ENCODE measurements at places on chromosomes 3 and 15.
A peak's percentile ranks its signal among the peaks of the same experiment; 100 is the strongest.

DNA sequence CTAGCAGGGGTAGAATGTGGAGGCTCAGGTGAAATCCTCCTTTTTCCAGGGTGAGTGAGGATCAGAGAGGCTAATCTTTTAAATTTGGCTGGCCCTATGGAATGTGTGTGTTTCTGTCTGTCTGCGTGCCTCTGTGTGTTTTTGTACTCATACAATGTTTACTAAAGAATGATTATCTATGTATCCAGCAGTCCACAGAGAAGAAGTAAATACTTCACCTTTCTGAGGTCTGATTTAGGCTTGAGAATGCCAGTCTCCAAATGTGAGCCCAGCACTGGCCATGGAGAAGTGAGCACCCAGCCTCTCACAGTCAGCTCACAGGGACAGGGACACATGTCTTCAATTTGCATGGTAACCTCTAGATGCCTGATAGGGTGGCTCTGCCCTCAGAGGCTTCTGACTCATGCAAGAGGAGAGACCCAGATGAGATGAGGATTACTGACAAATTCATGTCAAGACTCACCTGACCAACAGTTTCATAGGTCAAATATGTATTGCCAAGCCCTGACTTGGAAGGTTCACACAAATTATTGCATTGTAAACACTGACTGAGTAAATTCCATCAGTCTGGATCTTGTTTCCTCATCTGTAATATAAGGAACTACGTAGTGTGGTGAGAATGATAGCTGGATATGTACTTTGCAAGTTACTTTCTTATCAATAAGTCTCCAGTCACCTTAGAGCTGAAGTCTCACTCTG lies 31.0 kb downstream of the ENTPD3 start:
- DNase-seq = no peak

DNA sequence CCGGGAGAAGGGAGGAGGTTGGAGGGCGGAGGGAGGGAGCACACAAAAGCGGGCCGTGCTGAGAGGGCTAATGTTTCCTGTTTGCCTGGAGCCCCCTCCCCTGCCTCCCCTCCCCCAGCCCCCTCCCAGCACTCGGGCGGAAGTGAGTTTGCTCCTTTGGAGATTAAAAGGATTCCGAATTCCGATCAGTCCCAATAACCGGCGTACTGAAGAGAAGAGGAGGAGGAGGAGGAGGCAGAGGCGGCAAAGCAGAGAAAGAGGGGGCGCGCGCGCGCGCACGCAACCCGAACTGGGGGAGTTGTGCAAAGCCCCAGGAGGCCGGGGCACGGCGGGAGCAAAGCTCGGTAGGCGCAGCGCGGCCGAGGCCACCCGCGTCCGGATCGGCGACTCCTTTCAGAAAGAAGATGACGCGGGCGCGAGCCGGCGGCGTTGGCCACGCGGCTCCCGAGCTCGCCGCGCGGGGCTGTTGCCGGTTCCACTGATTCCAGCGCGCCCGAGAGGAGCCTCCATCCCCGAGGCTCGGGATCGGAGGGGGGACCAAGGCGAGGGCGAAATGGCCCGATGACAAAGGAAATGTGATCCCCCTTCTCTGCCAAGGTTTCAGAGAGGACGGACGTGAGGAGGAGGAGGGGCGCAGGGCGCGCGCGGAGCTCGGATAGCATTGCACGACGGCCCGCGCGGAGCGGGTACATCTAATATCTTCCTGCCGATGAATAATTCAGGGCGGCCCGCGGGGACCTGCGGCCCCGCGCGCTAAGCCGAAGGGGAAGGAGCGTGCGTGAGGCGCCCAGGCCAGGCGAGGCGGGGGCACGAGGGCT lies 1.1 kb upstream of the TRIM71 start:
- DNase-seq = no peak

DNA sequence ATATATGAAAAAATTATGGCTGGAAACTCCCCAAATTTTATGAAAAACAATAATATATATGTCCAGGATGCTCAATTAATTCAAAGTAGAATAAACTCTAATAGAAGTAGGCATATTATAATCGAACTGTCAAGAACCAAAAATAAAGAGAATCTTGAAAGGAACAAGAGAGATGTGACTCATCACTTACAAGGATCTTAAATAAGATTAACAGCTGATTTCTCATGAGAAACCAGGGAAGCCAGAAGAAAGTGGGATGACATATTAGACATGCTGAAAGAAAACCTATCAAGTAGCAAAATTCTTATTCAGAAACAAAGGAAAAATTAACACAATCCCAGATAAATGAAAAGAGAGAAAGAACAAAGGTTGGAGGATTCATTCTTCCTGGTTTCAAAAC lies 66.8 kb downstream of the FAIM start:
- no peak for DNase-seq

DNA sequence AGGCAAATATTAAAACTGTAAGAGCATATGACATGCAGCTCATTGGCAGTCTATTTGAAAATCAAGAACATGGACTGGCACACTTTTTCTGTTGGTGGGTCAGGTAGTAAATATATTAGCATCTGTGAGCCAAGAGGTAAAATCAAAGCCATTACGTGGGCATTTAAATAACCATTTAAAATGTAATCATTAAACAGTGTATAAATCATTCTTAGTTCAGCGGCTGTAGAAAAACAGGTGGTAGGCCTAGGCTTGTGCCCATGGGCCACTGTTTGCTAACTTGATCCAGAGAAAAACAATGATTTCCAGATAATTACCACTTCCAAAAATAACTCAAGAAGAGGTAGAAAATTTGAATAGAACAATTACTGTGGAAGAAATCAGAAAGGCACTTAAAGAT lies 105.1 kb downstream of the CHST2 start:
- DNase-seq = no peak

- DNase-seq = no peak
Observed at GRCh38 chr3:195186041-195186709, 84.8 kb downstream of the XXYLT1 start.

DNA sequence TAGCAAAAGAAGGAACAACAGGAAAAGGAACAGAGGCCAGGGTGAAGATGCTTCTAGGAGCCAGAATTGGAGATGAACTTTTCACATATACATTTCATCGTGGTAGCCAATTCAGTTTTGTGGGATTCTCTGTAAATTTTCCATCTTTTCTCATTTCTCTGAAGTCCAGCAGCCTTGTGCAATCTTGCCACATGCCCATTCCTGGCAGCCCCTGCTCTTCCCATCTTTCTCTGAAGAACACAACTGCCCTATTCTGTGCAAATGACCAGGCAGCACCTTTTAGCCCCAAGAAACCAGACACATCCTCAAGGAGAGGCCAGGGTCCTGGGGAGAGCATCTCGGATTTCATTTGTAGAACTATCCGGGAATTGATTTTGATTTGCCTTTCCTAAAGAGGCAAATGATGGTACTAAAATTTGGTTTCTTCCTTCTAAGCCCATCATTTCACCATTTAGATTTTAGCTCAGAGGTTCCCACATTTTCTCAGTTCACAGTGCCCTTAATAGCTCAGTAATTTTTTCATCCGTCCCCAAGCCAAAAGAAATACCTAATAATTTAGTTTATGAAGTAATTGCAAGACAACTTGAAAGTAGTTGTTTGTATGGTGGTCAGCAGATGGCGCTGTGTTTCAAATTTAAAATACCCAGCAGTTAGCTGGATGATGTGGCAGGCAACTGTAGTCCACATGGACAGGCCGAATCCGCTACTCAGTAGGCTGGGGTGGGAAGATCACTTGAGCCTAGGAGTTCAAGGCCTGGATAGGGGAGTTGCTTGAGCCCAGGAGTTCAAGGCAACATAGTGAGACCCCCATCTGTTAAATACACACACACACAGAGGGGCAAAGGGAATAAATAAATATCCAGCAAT lies 61.3 kb upstream of the ACKR4 start:
- peak; percentile 56 for DNase-seq

- no peak for DNase-seq
Observed at GRCh38 chr15:67024998-67025368, 40.4 kb upstream of the SMAD3 start.

DNA sequence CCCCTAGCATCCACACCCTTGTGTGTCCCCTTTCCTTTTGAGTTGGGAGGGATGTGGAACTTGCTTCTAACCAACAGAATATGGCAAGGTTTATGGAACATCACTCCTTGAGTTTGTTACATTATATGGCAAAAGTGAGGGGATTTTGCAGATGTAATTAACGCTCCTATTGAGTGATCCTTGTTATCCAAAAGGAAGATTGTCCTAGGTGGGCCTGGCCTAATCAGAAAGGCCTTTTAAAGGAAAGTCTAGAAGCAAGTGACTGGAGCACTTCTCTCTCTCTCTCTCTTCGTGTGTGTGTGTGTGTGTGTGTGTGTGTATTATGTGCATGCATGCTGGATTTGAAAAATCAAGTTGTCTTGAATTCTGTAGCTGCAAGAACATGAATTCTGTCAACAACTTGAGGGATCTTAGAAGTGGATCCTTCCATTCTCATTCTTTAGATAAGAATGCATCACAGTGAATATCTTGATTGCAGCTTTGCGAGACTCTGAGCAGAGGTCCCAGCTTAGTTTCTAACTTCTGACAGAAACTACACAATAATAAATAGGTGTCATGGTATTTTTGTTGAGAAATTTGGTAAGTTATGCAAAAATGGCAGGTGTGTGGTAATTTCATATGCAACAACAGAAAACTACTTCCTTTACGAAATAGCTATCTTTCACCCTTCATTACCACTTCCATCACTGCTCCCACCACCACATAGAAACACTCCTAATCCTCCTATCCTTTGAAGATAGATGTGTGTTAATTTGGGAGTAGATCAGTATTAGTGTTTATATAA lies 360.9 kb upstream of the CBLB start:
- DNase-seq = no peak

GRCh38 chr15:85986116-85986515 lies 93.6 kb upstream of the AGBL1 start:
- no peak for DNase-seq

Measured in AG04449 (cell line).